ENCODE measurements at places on chromosomes 16 and 17.

DNA sequence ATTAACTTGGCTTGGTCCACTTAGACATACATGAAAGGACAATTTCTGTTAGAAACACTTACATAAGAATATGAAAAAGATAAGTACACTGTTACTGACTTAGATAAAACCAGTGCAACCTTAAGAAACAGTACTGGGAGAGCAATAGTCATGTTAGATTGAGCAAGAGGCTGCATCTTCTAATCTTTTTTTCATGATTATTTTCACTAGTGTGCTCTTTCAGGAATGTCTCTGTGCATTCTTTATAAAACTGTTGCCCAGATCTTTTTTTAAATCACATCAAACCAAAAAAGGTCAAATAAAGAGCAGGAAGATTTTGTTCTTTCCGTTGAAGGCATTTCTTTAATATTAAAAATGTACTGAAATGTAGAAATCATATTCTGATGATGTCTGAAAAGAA lies 100.7 kb upstream of the AXIN2 start:
- no peak for DNase-seq

GRCh38 chr16:55666012-55666411 lies 10.2 kb downstream of the SLC6A2 start:
- DNase-seq, result no peak

- DNase-seq, result no peak
Measured at GRCh38 chr17:68302666-68303065, 11.4 kb downstream of the ARSG start.

GRCh38 chr16:66899945-66900710 lies 18.6 kb downstream of the CDH16 start:
- no peak for DNase-seq

- no peak for DNase-seq
Measured at GRCh38 chr16:28196387-28196987, 15.3 kb downstream of the XPO6 start.

DNA sequence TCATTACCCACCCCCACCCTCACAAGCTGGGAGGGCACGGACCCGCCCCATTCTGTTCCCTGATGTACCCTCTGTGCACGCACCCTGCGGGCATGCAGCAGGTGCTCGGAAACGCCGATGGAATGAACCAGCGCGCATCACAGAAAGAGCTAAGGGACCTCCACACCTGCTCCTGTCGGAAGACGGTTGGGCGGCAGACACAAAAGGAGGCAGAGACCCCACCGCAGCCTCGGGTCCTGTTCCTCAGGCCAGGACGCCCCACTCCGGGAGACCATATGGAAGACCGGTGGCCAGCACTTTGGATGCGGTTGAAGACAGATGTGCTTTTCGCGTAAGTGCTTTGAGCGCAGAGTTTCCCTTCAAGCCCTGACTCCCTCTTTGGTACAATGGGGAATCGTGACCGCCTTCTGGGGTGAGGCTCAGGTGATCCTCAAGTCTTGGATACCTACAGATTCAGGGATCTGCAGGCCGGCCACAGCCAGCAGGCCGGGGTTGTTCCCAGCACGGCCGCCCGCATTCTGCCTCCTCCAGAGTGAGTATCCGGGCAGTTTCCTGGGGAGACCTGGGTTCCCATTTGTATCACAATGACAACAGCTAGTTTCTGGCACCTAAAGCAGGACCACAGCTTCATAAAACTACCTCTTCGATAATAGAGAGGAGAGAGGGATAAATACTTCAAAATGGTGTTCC lies 123.1 kb downstream of the FOXL1 start:
- no peak for DNase-seq

- no peak for DNase-seq
Measured at GRCh38 chr17:28528327-28529012, 22.3 kb downstream of the FOXN1 start.

GRCh38 chr17:44558334-44558709 lies 1.0 kb downstream of the FZD2 start:
- no peak for DNase-seq

DNA sequence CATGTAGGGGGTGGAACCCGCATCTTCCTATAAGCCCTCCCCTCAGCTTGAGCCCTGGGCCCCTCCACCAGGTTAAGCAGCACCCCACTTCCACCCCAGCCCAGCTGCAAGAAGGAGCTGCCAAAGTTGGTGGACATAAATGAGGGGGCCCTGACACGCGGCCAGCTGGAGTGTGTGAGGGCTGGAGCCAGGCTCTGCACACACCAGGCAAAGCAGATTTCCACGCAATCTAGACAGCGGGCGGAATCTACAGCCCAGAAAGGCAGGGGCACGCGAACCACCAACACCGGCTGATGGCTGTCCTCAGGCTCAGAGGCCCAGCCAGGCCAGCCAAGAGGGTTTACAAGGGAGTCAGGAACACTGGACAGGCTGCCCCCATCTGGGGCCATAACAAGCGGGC lies 171.2 kb downstream of the ZNF423 start:
- no peak for DNase-seq
